ENCODE measurements at places on chromosomes 2 and 18. TPM values are rescaled to one million over a fixed set of nuclear protein-coding genes. Genes with fewer than 3 reads are reported as not detected.

DNA sequence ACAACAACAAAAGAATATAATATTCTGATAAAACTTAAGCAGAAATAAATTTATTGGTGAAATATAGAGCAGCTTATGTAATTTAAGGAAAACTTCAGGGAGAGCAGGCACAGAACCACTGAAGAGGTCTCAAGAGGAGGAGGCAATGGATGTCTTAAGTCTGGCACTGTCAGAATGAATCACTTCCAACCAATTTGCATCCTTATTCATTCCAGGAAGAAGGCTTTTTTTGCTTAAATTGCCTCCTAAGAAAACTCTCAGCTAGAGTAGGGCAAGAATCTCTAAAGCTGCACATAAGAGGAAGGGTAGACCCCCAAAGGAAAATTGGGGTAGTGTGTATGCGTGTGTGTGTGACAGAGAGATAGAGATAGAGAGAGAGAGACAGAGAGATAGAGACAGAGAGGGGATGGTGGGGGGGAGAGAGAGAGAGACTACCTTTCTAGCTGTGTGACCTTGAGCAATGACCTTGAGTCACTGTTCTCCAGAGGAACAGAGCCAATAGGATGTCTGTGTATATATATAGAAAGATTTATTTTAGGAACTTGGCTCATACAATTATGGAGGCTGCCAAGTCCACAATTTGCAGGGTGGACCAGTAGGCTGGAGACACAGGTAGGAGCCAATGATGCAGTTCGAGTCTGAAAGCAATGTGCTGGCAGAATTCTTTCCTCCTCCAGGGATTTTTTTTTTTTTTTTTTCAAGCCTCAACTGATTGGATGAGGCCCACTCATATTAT is 96.4 kb upstream of the LINC00305 start:
- no peak for DNase-seq

The SERPINB10 gene
- not detected for total RNA-seq

GRCh38 chr2:240913810-240914644 is 7.9 kb downstream of the CROCC2 start:
- peak; percentile 24 for DNase-seq

DNA sequence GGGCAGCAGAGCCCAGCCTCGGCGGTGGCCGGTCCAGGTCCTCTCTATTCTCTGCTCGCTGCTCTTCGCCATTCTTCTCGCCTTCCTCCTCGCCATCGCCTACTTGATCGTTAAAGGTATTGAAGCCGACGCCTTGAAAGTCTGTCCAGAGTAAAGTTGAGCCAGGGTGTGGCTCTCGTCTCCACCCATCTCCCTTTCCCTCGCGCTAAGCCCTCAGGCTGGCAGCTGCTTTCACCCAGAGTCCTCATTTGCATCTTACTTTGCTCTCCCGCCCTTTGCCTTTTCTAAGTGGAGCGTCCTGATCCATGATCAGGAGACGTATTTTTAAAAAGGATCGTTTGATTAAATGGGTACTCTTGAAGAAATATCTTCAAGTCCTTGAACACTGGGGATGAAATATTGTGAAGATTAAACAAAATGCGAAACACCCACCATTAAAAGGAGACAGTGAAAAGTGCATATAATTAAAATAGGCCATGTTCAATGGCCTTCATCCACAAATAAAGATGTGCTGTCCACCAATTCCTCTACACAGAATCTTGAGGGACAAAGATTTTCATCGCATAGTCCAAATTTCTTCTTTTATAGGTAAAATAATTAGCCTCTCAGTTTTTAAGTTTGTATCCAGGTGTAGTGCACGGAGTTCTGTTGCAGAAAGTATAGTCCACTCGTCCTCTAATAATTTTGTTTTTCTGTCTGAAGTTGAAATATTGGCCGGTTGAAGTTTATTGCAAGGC is 657 bp downstream of the ARL6IP6 start:
- no peak for DNase-seq

The CNGA3 gene
- total RNA-seq, result not detected

The BARD1 gene
- 22.2 TPM for total RNA-seq

Data from Panc1 (cell line).